ENCODE measurements at places on chromosomes 1 and 21. TPM values are rescaled to one million over a fixed set of nuclear protein-coding genes. Genes with fewer than 3 reads are reported as not detected.

KCNH1 gene
- total RNA-seq, result 0.33 TPM

OLIG2 gene
- total RNA-seq, result 1.4 TPM

OR2L2 gene
- total RNA-seq, result 0.07 TPM

HLX gene
- 2.3 TPM for total RNA-seq

SYT11 gene
- 2.3 TPM for total RNA-seq

IGSF9 gene
- 44.3 TPM for total RNA-seq

FCGR3B gene
- not detected for total RNA-seq

UROD gene
- 49.4 TPM for total RNA-seq

TEDDM1 gene
- total RNA-seq, result not detected

FOXO6 gene
- 21.1 TPM for total RNA-seq

OR14K1 gene
- not detected for total RNA-seq

SRSF10 gene
- 113 TPM for total RNA-seq

FMO4 gene
- total RNA-seq, result 2.5 TPM

ZSWIM5 gene
- 2.7 TPM for total RNA-seq

LCA5L gene
- 1.9 TPM for total RNA-seq

OR2L13 gene
- not detected for total RNA-seq

RAB3B gene
- 16.9 TPM for total RNA-seq

TAF12 gene
- 20.8 TPM for total RNA-seq

LCE2A gene
- not detected for total RNA-seq

C1QC gene
- total RNA-seq, result not detected

GPR37L1 gene
- 0.24 TPM for total RNA-seq

LCK gene
- total RNA-seq, result not detected

LEPROT gene
- total RNA-seq, result 54.3 TPM

TAS1R1 gene
- total RNA-seq, result not detected

TFF3 gene
- total RNA-seq, result 31.5 TPM

GABRD gene
- total RNA-seq, result 2.0 TPM

TNFAIP8L2 gene
- total RNA-seq, result not detected

HPDL gene
- total RNA-seq, result 8.6 TPM

HSD3B1 gene
- total RNA-seq, result 10.3 TPM

MAP3K21 gene
- total RNA-seq, result 3.6 TPM

KCNJ10 gene
- not detected for total RNA-seq

DDX59 gene
- total RNA-seq, result 19.0 TPM

UBE2U gene
- total RNA-seq, result not detected

OR2T4 gene
- not detected for total RNA-seq

IGFN1 gene
- total RNA-seq, result 7.9 TPM

ESRRG gene
- total RNA-seq, result 26.2 TPM

ELF3 gene
- total RNA-seq, result 237 TPM

RGS8 gene
- total RNA-seq, result 0.33 TPM

CYB5RL gene
- 10.3 TPM for total RNA-seq

AMY2B gene
- 7.0 TPM for total RNA-seq

KRTAP19-3 gene
- not detected for total RNA-seq

IVNS1ABP gene
- 98.2 TPM for total RNA-seq

TXNIP gene
- 96.7 TPM for total RNA-seq

DIO1 gene
- 4.1 TPM for total RNA-seq

SPRR1B gene
- 274 TPM for total RNA-seq

REG4 gene
- 5.8 TPM for total RNA-seq

WNT3A gene
- 0.21 TPM for total RNA-seq

TMEM9 gene
- total RNA-seq, result 97.1 TPM
